ENCODE measurements at places on chromosomes 6 and 20.
A peak's percentile ranks its signal among the peaks of the same experiment; 100 is the strongest.

- no peak for DNase-seq
Observed at GRCh38 chr20:17966432-17967310, 1.9 kb downstream of the SNX5 start.

DNA sequence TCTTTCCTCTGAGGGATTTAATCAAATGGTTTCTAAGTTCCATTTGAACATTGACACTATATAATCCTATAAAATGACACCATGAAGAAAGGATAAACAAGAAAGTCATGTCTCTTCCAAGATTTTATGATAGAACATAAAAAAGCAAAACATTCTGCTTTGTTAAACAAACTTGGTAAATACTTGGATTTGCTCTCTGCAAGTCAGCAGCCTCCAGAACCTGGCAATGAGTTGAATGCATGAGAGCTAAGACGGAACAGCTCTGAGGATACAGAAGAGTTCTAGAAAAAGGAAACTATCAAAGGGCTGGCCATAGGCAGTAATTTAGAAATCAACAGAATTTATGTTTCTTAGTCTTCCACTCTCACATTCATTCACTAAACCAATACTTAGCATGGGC, 656.0 kb upstream of the ID4 start:
- no peak for DNase-seq

DNA sequence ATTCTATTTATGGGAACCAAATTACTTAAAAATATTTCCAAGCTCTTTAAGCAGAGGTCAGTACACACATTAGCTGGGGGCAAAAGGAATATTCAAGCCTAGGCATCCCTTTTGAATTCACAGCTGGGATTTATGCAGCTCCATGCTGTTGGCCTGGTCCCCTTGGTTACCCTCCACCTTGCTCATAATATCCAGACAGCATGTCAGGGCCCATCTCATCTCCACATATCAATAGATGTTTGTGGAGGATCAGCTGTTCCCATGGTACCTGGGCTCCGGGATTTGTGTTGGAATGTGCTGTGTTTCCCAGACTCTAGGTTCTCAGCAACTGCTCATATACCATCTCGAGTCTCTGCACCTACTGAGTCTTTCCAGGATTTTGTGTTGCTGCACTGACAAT, 534.8 kb downstream of the BMP2 start:
- no peak for DNase-seq

DNA sequence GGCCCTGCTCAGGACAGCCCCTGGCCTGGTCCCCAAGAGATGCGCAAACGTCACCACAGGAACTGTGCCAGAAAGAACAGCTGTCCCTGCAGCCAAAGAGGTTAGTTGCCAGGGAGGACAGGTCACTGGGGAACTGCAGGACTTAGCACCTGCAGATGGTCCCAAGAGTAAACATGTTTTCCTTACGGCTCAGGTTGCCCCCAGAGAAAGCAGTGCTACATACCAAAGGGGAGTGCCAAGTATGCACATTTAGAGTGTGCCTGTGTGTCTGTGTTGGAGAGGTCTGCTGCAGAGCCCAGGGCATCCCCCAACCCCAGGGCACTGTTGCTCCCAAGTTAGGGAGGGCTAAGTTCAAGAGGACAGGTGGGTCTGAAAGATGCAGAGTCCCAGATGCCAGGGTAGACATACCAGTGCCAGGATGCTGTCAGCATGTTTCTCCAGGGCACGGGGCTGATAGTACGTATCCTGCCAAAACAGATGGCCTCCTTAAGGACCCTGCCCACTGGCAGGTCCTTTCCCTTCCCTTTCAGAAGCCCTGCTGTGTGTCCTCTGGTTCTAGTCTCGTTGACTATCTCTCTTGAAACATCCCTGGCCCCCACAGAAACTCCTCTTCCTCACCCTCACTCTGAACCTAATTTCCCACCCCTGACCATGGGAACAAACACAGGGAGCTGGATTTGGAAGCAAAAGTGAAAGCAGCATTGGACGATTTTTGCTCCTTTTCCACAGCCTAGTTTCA, 1.3 kb downstream of the ABHD16A start:
- DNase-seq: no peak

DNA sequence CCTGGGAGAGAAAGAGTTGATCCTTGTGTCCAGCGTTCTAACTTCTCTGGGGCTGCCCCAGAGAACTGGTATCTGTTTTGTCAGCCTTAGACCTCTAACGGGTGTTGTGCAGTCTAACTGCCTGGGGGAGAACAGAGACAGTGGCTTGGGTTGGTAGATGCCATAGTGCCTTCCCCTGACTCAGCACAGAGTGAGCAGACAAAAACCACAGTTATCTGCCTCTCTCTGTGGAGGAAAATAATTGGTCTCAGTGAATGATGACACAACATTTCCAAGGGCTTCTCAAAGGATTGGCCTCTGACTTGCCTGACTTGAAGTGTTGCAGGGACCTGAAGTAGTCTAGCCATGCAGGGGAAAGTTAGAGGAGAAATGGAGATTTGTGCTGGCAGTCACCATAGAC, 226.2 kb upstream of the MAN1A1 start:
- DNase-seq: peak; percentile 59

- DNase-seq: no peak
Observed at GRCh38 chr6:83169106-83169505, 24.0 kb downstream of the PGM3 start.

- DNase-seq: no peak
Observed at GRCh38 chr6:102520966-102521365, 1127.5 kb downstream of the GRIK2 start.

- DNase-seq: no peak
Observed at GRCh38 chr6:153130515-153131036, 506 bp downstream of the RGS17 start.

DNA sequence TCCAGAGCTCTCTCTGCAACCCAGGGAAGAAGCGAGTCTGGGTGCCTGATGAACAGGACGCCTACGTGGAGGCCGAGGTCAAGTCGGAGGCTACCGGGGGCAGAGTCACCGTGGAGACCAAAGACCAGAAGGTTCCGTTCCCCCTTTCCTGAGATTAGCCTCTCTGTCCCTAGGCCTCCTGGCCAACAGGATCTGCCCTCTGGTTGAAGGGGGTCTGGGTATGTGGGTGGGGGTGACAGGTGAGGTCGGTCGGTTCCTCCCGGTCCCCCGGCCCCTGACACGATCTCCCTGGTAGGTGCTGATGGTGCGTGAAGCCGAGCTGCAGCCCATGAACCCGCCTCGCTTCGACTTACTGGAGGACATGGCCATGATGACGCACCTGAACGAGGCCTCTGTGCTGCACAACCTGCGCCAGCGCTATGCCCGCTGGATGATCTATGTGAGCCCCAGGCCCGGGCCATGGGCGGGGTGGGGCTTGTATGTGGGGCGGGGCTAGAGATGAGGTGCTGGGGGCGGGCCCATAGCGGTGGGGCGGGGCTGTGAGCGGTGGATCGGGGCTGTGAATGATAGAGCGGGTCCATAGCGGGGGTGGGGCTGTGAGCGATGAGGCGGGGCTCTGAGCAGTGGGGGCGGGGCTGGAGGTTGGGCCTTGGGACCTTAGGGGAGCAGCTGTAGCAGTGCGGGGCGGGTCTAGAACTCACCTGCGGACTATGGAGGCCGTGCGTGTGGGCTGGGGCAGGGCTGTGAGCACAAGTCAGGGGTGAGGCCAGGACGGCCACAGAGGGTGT, 23.9 kb downstream of the MYH7B start:
- DNase-seq: no peak

GRCh38 chr20:25042531-25043498, 15.1 kb downstream of the ACSS1 start:
- no peak for DNase-seq

Measured in AG04449 (cell line).